ENCODE measurements at places on chromosomes 11 and 22.

- no peak for DNase-seq
These were observed 5.1 kb downstream of the TRIM22 start for GRCh38 chr11:5694642-5695041.

DNA sequence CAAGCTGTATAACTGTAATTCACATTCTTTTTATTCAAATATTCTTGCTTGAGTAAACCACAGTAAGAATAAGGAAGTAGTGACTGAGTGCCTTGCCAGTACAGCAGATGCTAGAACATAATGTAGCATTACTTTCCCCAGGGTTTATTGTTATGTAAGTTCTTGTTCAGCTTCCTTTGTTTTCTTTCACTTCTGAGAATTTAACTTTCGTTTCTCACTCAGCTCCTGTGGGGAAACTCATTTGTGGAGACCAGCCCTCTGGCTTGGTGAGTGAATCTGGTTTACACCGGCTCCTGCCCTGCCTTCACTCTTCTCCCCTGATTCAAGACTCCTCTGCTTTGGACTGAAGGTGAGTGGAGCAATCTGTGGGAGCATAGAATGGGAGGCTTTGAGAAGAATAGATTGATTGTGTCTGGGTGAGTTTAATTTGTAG is at the start of gene TRIM22:
TSS of gene TRIM22 (plus strand) at position 240 of the 433 bp plus-strand sequence. CDS start 6,443 bp downstream, outside the sequence.
- no peak for DNase-seq

DNA sequence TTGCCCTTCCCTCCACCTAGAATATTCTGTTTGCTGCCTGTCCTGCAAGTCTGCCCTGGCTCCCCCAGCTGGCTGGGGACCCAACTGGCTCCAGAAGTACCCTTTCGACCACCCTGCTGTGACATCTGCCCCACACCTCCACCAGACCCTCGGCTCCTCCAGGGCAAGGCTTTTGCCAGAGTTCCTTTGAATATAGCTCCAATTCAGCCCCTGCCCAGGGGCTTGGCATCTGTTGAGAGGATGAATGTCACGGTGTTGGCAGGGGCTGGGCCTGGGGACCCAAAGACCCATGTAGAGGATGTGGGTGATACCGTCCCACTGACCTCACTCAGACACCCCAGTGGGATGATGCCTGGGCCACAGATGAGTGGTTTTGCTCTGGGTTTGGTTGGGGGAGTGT is 4.0 kb downstream of the NLRP6 start:
- peak; percentile 37 for DNase-seq

GRCh38 chr11:69682681-69683326 is 7.7 kb upstream of the LTO1 start:
- DNase-seq: no peak

- no peak for DNase-seq
These were observed 1160.3 kb downstream of the FAM181B start for GRCh38 chr11:81573367-81573766.

GRCh38 chr11:80856066-80856465 is 1415.2 kb upstream of the TENM4 start:
- DNase-seq: no peak

- DNase-seq: no peak
These were observed 20.5 kb upstream of the ACRV1 start for GRCh38 chr11:125701018-125701610.

GRCh38 chr11:123318623-123319022 is 111.4 kb upstream of the GRAMD1B start:
- DNase-seq: no peak

DNA sequence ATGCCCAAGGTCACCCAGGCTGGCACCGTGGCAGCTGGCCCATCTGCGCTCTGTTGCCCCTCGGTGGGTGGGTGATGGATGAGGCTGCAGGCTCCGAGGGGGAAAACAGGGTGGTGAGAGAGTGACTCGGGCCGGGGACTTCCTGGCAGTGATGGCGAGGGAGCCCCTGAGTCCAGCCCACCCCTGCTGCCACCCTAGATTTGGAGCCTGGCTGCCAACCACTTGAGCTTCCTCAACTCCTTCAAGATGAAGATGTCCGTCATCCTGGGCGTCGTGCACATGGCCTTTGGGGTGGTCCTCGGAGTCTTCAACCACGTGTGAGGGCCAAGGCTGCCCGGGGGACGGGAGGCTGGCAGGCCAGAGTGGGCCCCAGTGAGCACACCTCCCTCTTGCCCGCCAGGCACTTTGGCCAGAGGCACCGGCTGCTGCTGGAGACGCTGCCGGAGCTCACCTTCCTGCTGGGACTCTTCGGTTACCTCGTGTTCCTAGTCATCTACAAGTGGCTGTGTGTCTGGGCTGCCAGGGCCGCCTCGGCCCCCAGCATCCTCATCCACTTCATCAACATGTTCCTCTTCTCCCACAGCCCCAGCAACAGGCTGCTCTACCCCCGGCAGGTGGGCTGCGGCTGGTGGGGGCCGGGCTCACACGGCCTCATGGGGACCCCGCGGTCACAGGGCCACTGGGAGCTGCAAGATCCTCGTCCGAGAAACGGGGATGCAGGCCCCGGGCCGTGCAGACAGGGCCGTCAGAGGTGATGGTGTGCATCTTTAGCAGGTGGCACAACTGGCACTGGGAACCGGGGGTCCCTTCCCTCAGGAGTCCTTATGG is 10.1 kb downstream of the TCIRG1 start:
- no peak for DNase-seq

GRCh38 chr11:58028687-58029411 is 1.9 kb upstream of the OR6Q1 start:
- no peak for DNase-seq

- no peak for DNase-seq
These were observed 164.6 kb downstream of the IGLL1 start for GRCh38 chr22:23415490-23415851.

DNA sequence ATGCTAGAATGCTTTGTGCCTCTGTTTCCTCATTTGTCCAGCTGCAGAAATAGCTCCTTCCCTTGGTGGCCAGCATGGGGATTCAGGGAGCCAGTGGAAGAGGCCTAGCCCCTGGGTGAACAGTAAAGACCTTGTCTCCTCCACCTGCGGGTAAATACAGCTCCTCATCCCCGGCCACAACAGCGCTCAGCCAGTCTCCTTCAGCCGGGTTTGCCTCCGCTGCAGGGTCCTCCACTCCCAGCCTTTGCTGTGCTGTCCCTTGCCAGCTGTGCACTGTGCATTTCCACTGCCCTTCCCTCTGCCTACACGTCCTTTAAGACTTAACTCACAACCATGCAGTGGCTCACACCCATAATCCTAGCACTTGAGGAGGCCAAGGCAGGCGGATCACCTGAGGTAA is 1.5 kb upstream of the CDC42EP1 start:
- DNase-seq: no peak

- peak; percentile 33 for DNase-seq
These were observed 15.9 kb downstream of the IL10RA start for GRCh38 chr11:118002010-118002540.

DNA sequence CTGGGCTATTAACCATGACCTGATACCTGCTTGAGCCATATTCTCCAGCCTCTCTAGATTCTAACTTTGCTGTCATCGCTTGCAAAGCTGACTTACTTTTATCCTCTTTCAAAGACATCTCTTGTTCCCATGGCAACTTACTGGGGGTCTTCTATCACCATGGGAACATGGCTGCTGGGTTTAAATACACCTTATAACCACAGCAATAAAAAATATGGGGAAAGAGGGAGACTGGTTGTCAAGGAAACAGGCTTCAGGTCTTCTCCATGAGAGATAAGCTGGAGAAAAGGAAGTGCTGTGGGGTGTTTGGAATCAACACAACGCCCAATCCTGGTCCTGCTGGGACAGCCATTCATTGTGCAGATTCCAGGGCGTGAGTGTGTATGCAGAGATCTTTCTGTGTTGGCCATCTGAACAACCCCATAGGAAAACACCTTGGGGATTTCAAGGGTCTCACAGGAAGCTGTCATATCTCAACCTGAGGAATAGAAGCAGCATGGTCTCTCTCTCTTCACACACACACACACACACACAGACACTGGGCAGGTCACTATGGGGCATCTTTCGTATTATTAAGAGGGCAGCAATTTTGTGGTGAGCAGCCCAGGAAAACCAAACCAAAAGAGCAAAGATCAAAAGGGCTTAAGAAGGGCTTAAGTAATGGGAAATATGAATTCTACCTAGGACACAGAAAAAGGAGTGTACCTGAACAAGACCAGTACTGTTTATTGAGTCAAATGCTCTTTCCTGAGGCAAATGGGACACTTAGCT is 344.7 kb upstream of the NCAM1 start:
- no peak for DNase-seq

- DNase-seq: no peak
These were observed 11.8 kb downstream of the NAP1L4 start for GRCh38 chr11:2980168-2980840.

- no peak for DNase-seq
These were observed 3.8 kb downstream of the CFAP300 start for GRCh38 chr11:102050927-102051575.

- peak; percentile 58 for DNase-seq
These were observed 682 bp downstream of the LARGE1 start for GRCh38 chr22:33919391-33920196.

GRCh38 chr22:49958366-49958921 is 2.1 kb upstream of the PIM3 start:
- no peak for DNase-seq

GRCh38 chr11:33567004-33567403 is 133.6 kb downstream of the C11orf91 start:
- DNase-seq: no peak

GRCh38 chr11:11171854-11172253 is 181.2 kb downstream of the CSNK2A3 start:
- DNase-seq: no peak

- DNase-seq: no peak
These were observed 20.9 kb downstream of the BRSK2 start for GRCh38 chr11:1410366-1411291.

DNA sequence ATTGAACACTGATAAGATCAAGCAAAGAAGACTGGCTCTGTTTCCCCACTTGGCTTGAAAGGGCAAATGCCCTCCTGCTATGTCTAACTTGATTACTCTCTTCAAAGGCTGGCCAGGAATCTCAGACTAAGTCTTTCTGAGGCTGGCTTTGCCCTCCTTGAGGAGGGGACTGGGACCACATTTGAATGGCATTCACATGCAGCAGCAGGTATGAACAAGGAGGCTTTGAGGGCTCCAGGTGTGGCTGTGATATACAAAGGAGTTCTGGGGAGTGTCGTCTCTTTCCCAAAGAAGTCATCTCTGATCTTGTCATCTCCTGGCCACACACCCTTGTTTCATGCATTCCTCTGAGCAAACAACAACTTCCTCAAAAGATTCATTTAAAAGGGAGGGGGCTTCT is 130.8 kb downstream of the ARL14EP start:
- no peak for DNase-seq

DNA sequence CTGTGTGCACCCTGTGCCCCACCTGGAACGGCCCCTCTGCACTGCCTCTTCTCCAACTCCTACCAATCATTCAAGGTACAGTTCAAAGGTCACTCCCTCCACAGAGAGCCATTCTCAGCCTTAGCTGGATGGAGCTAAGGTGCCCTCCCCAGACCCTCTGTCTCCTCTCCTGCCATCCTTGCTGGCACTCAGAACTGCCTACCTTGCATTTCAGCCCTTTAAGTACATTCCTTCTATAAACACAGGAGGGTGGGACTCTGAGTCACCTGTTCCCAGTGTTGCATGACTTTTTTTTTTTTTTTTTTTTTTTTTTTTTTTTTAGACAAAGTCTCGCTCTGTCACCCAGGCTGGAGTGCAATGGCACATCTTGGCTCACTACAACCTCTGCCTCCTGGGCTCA is 8.6 kb downstream of the TTLL1 start:
- no peak for DNase-seq

DNA sequence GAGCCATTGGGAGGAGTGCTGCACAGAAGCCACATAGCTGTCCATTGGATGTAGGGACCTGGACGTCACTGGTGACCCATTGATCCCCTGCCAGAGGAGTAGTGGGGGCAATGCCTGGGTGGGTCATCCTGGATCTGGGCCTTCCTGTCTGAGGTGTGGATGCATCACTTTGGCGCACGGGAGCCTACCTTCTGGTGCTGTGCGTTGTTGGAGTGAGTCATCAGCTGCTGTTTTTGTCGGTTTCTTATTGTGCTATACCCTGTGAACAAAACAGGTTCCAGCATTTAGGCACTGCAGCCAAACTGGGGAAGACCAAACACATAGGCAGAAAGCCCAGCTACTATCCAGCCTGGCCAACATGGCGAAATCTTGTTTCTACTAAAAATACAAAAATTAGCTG is 3.2 kb downstream of the TAF6L start:
- no peak for DNase-seq

- DNase-seq: no peak
These were observed 4.7 kb upstream of the POLD4 start for GRCh38 chr11:67357831-67358670.

GRCh38 chr11:35531246-35531645 is 5.8 kb upstream of the PAMR1 start:
- no peak for DNase-seq

GRCh38 chr22:19330865-19331418 is 39.4 kb upstream of the CLTCL1 start:
- no peak for DNase-seq

GRCh38 chr11:103806130-103806895 is 230.1 kb upstream of the DDI1 start:
- DNase-seq: no peak

DNA sequence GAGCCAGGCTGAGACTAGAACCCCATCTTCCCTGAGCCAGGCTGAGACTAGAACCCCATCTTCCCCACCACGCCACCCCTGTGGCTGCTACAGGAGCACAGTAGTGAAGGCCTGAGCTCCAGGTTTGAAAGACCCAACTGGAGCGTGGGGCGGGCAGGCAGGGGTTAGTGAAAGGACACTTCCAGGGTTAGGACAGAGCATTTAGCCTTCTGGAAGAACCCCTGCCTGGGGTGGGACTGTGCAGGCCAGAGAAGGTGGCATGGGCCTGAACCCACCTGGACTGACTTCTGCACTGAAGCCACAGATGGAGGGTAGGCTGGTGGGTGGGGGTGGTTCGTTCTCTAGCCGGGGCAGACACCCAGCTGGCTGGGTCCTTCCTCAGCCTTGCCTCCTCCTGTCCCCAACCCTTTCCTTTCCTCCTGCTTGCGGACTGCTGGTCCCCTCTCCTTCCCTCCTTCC is 24.1 kb downstream of the SUN2 start:
- peak; percentile 54 for DNase-seq

DNA sequence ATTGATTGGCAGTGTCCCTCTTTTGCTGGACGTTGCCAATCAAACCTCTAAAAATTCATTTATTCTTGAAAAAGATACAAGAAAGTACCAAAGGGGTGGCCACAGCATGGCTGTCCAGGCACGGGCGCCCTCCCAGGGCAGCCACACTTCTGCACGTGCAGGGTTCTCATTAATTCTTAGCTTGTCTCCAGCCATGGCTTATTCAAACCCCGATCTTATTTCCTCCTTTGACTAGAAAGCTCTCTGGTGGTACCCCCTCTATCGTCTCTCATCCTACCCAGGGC is 123.9 kb downstream of the CTTN start:
- no peak for DNase-seq

- DNase-seq: no peak
These were observed 16.6 kb upstream of the BDNF start for GRCh38 chr11:27716835-27717234.

- DNase-seq: no peak
These were observed 13.5 kb upstream of the TMA7B start for GRCh38 chr22:39946503-39947219.

DNA sequence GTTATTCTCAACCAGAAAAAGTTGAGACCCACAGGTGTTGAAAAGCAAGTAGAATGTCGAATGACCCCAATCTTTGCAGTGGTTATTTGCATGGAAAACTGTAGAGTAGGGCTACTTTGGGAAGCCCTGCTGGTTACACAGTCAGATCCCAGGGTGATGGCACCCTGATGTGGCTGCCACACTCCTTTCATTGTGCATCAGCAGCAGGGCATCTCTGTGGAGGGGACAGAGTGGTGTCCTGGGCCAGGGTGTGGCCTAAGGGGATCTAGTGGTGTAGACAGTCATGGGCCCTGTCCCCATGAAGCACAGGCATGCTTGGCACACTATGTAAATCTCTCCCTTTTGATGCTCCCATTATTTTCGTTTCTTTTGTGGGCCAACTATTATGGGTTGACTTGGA is 199.4 kb upstream of the NAV2 start:
- DNase-seq: no peak
